HT-29 (cell line): ENCODE measurements at places on chromosomes 2 and 18. TPM values are rescaled to one million over a fixed set of nuclear protein-coding genes. Genes with fewer than 3 reads are reported as not detected.
A peak's percentile ranks its signal among the peaks of the same experiment; 100 is the strongest.

GRCh38 chr18:58175122-58175785, 131.2 kb downstream of the NEDD4L start:
- no peak for DNase-seq

GRCh38 chr2:111897630-111897923, 830 bp upstream of the MERTK start:
- DNase-seq = no peak

DNA sequence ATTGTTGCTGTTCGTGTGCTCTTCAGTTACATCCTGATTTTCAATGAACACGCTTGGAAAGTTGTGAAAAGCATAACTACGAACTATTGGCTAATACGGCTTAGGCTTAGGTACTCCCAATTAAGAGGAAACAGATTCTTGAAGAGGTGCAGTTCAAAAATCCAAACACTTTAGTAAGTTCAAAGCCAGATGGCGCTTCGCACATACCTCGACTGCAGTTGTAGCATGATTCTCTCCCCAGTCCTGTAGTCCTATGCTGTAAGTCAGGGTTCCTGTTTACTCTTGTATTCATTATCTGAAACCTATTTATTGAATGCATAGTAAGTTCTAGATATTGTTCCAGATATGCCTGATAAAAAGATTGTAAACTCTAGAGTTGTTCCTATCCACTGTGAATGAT, 165.2 kb downstream of the TRIB2 start:
- no peak for DNase-seq

- peak; percentile 54 for DNase-seq
Measured at GRCh38 chr2:177489719-177490301, 97.2 kb downstream of the AGPS start.

DNA sequence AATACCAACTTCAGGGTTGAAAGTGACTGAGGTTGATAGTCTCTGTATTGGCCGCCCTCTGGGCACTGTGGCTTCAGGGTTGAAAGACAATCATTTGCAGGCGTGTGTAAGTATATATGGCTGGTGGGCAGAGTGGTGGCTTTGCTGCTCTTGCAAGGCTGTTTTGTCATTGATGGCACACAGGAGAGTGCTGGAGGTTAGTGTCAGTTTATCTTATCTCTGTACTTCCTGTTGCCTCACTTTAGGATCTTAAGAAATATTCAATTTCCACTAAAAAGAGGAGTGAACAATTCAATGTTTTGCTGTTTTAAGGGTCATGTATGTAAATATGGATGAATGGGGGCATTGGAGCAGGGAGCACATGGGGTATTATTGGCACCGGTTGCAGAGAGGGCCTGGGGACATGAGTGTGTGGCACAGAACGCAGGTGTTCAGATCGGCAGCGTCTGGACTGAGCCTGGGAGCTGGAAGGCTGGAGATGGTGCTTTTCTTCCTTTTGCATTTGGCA, 51.5 kb downstream of the NCK2 start:
- no peak for DNase-seq

- DNase-seq = no peak
Measured at GRCh38 chr2:98299211-98299905, 46.9 kb upstream of the CNGA3 start.

- DNase-seq = no peak
Measured at GRCh38 chr2:209840434-209840833, 68.8 kb downstream of the UNC80 start.

Gene CCDC68
- total RNA-seq = 1.1 TPM in 2 replicates

Gene OR6B2
- total RNA-seq = not detected in 2 replicates

Gene HOXD13
- 1.4 and 1.5 TPM in 2 replicates for total RNA-seq

Gene IL36A
- total RNA-seq = not detected in 2 replicates

Gene CXCR1
- not detected in 2 replicates for total RNA-seq

Gene SERPINB11
- total RNA-seq = not detected in 2 replicates

Gene NAT8
- not detected in 2 replicates for total RNA-seq
